ENCODE measurements at places on chromosomes 12 and 14.

DNA sequence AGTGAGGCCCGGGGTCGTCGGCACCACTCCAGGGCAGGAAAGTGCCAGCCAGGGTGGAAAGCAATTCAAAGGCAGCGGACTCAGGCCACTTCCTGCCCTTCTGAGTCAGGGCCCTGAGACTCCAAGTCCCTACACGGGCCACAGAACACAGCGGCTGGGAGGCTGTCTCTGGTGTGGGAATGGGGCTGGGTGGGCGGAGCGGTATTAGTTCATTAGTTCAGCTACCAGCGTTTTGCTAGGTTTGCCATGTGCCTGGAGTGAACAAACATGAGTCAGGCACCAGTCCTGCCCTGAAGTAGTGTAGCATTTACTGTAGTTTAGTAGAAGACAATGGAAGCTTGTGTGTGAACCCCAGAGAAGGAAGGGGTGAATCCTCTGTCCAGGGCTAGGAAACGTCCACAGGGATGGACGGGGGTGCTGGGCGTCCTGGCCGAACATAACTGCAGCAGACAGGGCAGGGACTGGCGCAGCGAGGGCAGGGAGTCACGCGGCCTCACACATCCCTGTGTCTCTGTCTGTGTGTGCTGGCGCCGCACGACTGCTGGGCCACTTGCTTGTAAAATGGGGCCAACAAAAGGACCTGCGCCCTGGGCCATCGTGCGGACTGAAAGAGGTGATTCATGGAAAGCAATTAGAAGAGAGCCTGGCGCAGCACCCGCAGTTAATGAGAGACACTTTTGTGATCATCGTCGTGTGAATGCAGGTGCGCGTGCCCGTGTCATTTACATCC, 186.4 kb upstream of the PRMT8 start:
- peak; percentile 18 for DNase-seq

DNA sequence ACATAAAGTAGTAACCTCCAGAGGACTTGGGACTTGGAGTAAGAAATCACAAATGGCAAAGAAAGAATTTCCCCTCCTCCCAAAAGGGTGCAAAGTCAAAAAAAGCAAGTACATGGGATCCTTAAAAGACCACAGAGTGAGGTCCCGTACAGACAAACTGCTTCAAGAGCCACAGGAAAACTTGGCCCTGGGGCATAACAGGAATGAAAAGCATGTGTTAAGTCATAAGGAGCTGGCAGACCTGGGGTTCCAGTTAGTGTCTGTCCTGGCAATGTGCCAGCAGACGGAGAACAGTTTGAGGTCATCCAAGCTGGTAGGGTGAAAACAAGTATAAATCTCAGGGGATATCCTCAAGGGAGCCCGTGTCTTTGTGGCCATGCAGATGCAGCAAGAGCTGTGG, 73.2 kb downstream of the HSD17B6 start:
- DNase-seq = no peak

DNA sequence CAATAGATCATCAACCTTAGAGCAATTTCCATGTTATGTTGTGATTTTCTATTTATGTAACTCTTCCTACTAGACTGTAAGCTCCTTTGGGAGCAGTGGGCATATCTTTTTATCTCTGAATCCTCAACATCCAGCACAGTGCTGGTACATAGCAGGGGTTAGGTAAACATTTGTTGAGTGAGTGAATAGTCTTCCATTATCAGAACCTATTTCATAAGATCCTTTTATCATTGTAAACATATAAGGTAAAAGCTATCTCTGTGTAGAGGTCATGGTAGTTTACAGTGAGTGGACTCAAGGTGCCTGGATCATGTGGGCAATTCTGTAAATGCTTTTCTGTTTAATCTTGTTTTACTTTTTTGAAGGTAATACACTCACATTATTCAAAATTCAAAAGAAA, 15.1 kb downstream of the FKBP11 start:
- DNase-seq = no peak

DNA sequence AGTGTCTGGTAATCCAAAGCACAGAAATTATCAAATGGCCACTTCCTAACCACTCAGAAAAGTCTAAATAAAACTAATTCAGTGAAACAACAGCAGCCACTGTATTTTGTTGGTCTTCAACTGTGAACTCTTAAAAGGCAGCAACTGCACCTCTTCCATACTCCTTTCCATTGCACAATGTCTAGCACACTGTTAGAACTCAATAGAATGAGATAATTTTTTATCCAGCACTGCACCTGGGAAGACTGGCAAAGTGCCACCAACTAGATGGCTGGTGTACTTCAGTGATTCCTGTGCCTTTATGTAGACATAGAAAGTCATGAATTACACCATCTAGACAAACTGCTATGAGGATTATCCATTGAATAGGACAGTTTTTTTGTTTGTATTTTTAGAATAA, 26.2 kb downstream of the LGR5 start:
- DNase-seq = no peak

- no peak for DNase-seq
These were observed 38.3 kb upstream of the PRB2 start for GRCh38 chr12:11433664-11434063.

DNA sequence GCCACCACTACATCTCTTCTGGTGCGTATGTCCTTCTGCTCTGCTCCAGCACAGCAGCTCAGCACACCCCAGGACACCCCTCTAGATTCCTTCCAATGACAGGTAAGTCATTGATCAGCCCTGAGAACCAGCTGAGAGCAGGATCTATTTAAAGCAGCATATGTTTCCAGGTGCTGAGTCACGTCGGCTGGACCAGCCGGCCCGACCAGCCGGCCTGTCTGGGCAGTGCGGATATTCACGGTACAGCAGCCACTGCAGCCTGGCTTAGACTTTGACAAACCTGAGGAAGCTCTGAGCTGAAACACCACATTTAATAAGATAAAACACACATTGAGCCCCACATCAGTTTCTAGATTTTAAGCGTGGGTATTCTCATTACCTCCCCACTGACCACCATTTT, 31.8 kb upstream of the RPH3A start:
- no peak for DNase-seq

GRCh38 chr14:71114565-71114964, 207.3 kb downstream of the PCNX1 start:
- DNase-seq = no peak

DNA sequence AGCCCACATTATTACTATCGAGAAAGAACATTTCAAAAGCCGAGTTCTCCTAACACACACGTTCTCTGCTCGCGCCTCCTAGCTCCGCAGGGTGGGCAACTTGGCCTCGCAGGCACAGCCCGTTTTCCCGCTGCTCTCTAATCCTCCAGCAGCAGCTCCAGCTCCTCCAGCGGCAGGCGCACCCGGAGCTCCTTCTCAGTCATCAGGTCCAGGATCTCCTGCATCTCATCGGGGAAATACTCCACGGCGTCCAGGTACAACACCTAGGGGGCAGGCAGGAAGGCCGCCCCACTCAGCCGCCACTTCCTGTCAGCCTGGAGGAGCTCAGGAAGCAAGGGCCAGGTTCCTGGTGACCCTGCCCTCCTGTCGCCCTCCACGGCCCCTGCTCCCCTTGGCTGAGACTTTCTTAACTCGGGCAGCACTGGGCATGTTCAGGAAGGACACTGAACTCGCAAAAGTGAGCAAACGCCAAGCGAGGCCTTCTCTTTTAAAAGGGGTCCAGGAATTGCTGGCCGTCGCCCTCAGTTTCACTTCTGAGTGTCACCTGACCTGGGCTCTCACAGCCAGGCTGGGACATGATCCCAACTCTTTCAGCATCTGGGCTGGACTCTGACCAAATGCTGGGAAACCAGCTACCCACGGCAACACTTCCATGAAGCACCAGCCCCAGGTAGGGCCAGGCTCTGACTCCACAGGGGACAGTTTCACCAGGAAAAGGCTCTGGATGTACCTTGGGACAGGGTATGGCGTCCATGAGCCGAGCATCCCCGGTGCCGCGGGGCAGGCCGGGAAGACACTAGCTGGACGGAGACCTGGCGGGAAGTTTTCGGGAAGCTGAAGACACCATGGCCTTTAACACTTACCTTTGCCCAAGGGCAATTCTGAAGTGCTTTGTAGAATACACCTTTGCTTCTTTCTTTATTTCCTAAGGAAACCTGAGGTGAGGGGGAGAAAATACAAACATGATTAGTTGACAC, 22.1 kb downstream of the PSMC1 start:
- no peak for DNase-seq

GRCh38 chr12:64800640-64801039, 23.8 kb upstream of the TBC1D30 start:
- no peak for DNase-seq

DNA sequence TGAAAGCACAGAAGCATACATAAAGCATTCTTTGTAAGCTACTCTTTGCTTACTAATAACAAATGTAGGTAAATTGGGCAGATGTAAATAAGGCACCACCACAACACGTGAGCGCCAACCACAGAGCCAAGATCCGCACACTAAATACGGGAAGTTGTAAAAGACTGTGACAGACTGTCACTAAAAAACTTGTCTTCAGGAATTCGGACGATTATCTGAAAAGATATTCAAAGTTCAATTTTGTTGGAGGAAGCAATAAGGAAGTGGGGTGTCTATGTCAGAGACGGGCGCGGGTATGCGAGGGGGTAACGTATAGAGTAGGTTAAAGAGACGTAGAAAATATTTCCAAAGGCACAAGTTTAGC, 1.5 kb upstream of the HSP90B1 start:
- DNase-seq = peak; percentile 68

- DNase-seq = no peak
These were observed 360.4 kb upstream of the FOXG1 start for GRCh38 chr14:28406196-28406595.

DNA sequence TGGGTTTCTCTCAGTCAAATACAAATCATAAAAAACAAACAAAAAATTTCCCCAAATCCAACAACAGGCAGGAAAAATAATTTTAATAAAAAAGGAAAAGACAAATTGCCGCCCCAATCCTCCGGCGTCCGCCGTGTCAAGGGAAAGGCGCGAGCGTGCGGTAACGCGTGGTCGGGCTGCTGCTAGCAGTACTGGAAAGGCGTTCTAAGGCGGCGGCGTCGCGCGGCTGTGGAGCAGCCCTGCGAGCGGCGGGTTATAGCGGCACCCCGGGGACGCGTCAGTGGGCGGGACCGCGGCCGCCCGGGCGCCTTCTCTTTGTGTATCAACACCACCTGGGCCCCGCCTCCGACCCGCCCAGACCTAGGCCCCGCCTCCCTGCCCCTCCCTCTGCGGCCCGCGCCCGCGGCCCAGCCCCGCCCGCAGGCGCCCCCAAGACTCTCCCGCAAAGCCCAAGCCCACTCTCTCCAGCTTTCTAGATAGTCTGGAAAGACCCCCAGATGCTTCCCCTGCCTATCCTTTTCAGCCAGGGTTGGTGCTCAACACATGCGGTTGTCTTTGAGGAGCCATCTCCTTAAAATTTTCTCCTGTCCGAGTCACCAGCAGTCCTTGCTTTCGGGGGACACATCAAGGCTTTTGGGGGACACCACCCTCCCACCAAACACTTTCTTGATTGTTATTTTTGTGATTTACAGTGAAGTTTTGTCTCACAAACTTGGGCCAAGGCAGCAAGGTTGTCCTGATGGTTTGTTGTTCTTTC, at the start of gene SLC38A2:
TSS of gene SLC38A2 (minus strand) at position 230 of the 757 bp plus-strand sequence. CDS start 1,480 bp downstream, outside the sequence.
- DNase-seq = peak; percentile 96

DNA sequence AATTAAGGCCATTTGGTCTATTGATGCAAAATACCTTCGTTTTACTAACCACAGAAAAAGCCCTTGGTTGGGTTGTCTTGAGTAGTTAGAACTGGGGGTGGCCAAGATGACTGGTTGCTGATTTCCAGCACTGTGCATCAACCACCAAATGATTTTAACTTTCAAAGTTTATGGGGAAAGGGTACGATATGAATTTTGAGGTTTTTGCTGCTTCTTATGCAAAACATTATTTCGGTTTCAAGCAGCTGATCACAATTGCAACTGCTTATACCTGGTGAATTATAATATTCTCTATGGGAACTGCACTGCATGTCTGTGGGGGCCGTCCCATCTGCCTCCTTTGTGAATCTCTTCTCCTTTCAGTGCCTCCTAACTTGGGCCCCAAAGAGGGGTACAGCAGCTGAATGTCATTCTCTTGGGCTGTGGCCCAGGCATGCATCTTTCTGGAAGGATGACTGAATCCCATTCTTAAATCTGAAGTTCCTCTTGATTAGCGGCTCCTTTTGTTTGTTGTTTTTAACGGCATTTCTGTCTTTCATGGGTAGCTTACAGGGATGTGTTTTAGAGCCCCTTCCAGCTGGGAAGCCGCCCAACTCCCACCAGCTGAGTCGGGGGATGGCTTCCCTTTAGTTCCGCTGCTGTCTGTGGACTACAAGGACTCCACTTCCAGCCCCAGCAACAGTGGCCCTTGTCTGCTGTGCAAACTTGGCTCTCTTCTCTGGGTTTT, 479.8 kb downstream of the ZFP36L1 start:
- no peak for DNase-seq

Data from NCI-H526 (cell line).